Astrocyte of the hippocampus (primary cell): ENCODE measurements at places on chromosomes 5 and 9.

DNA sequence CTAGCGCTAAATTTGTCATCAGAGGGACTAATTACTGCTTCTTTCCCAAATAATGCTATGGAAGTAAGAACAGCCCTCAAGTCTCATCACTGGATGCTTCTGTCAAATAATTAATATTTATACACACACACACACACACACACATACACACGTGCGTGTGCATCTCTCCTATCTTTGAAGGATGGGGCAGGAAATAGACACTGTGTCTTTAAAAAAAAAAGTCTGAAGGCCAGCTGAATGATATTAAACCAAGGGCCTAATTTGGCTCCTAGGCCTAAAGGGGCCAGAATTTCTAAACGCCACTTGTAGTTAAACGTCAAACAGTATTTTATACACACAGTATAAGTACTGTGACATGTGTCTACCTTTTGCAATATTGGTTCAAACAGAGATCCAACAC lies 3.3 kb downstream of the SLF1 start:
- DNase-seq = no peak

DNA sequence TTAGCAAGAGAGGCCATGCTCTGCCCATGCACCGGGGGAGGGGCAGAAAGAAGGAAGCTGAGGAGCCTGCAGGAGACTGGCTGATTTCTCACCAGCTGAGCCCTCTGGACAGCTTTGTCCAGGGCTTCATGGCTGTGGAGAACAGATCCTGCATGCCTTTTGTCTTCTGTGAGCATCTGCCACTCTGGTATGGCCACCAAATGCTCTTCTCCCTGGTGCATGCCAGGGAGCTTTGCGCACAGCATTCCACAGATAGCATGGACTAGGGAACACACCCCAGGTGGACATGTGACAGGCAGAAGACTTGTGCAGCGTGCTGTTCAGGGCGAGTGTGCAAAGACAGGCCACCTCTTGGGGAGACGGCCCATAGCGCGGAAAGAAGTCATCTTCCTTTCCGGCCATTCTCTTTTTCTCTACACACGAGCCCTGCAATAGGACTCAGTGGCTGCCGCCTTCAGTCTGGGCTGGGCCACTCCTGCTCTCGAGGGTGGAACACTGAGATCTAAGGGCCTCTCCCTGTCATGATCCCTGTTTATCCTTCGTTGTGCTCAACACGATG lies 56.7 kb downstream of the GADD45G start:
- peak; percentile 26 for DNase-seq

DNA sequence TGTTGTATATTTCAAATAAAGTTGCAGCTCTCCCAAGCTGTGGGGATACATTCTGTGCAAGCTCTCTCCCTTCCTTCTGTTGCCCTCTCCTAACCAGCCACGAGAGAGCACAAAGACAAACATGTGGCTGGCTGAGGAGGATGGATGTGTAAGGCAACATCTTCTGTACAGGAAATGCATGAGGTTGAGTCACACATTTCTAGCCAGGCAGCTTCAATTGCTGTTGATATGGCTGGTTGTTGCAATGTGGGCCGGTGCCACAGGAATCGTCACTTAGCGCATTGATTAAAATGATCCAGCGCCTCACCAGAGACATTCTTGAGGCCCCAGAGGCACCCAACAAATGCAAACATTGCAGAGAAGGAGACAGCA lies 207.1 kb downstream of the ICE1 start:
- no peak for DNase-seq

DNA sequence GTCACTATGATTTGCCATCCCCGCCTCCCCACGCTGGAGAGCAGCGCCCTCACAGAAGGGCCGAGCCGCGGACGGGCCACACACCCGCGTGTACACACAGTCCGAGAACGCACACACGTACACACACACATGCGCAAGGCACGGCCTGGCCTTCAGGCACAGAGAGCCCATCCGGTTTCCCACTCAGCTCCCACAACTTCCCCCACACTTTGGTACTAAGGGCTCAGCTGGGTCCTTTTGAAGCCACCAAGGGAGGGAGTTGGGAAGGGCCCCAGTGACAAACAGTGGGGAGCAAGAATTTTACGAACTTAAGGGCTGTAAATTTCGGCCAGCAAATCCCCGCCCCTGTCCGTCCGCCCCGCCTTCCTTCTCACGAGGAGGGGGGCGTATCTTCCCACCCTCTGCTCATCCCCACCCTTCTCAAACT lies 133.3 kb upstream of the HAND1 start:
- DNase-seq = peak; percentile 17

DNA sequence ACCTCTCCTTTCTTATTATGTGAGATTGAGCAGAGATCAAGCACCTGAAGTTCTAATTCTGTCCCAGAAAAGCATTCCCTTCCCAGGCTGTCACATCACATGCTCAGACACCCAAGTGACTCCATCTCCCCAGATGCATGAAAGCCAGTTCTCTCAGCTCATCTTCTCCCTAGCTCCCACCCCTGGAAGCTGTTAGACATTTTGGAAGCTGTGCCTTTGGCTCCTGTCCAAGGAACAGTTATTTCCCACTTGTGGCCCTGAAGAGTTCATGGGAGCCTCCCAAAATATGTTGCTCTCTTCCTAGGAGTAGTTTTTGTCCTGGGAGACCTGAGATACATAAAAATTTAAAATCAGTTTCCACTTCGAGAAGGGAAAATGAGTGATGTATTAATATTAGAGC lies 161.4 kb upstream of the GAS1 start:
- no peak for DNase-seq

DNA sequence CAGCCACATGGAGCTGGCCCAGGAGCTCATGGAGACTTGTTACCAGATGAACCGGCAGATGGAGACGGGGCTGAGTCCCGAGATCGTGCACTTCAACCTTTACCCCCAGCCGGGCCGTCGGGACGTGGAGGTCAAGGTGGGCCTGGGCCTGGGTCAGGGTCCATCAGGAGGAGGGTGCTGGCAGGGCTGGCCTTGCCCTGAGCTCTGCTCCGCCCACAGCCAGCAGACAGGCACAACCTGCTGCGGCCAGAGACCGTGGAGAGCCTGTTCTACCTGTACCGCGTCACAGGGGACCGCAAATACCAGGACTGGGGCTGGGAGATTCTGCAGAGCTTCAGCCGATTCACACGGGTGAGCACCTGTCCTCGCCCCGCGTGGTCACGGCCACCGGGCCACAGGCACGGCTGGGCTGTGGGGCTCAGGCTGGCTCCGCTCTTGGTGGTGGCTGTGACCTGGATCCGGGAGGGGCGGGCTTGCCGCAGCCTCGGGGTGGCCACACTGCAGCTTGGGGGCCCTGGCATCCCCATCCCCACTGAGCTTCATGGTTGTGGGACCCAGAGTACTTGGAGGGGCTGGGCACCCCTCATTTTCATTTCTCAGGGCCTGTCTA lies 7.1 kb downstream of the DPP7 start:
- no peak for DNase-seq

- DNase-seq = no peak
Measured at GRCh38 chr5:54113060-54113459, 197.3 kb downstream of the ARL15 start.

- DNase-seq = no peak
Measured at GRCh38 chr5:64312491-64312890, 146.8 kb downstream of the RNF180 start.

- DNase-seq = no peak
Measured at GRCh38 chr9:18456624-18457237, 17.2 kb upstream of the ADAMTSL1 start.

DNA sequence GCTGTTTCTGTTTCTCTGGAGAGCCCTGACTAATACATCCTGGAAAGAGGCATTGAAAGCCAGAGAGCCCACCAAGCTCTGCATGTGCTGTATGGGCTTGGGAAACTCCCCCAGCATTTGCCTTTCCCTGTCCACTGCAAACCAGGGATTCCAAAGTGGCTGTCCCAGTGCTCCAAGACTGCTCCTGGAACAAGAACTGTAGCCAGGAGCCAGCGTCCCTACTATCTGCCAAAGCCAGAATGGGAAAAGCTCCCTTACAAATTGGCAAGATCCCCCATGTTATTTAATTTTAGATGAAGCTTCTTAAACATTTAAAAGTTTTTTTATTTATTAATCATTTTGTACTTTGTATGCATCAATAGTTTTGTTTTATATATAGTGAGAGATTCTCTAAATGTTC lies 263.2 kb downstream of the GABRB2 start:
- DNase-seq = no peak
